ENCODE measurements at places on chromosomes 1 and 21. TPM values are rescaled to one million over a fixed set of nuclear protein-coding genes. Genes with fewer than 3 reads are reported as not detected.

CRNN gene
- not detected for polyA plus RNA-seq

NPR1 gene
- 1.7 TPM for polyA plus RNA-seq

ANKRD65 gene
- polyA plus RNA-seq, result 0.32 TPM

TMPRSS2 gene
- polyA plus RNA-seq, result not detected

NUP210L gene
- not detected for polyA plus RNA-seq

SLFNL1 gene
- 0.73 TPM for polyA plus RNA-seq

SGIP1 gene
- polyA plus RNA-seq, result 10.0 TPM

KIAA0040 gene
- polyA plus RNA-seq, result 2.4 TPM

ADCY10 gene
- 0.44 TPM for polyA plus RNA-seq

OPN3 gene
- 47.1 TPM for polyA plus RNA-seq

LCE1D gene
- polyA plus RNA-seq, result not detected

OR2L13 gene
- polyA plus RNA-seq, result not detected

SZRD1 gene
- 58.5 TPM for polyA plus RNA-seq

ETS2 gene
- 32.0 TPM for polyA plus RNA-seq

BTBD8 gene
- polyA plus RNA-seq, result 2.7 TPM

UBXN10 gene
- polyA plus RNA-seq, result 1.3 TPM

MROH9 gene
- not detected for polyA plus RNA-seq

ITPKB gene
- 7.2 TPM for polyA plus RNA-seq

GUCA2A gene
- polyA plus RNA-seq, result not detected

CHRNB2 gene
- not detected for polyA plus RNA-seq

GIPC2 gene
- 0.06 TPM for polyA plus RNA-seq

NPHS2 gene
- polyA plus RNA-seq, result not detected

HES3 gene
- not detected for polyA plus RNA-seq

SNIP1 gene
- 6.1 TPM for polyA plus RNA-seq

ABL2 gene
- 6.9 TPM for polyA plus RNA-seq

PLPPR4 gene
- polyA plus RNA-seq, result 4.7 TPM

OR2T35 gene
- polyA plus RNA-seq, result not detected

KAZN gene
- 17.5 TPM for polyA plus RNA-seq

PLPPR5 gene
- 0.22 TPM for polyA plus RNA-seq

PDC gene
- not detected for polyA plus RNA-seq

All from cardiac muscle cell (in vitro differentiated cells and primary cell).